Activated T-cell treated with anti-CD3 and anti-CD28 coated beads for 24 hours (primary cell): ENCODE measurements at places on chromosomes 7 and 10.
A peak's percentile ranks its signal among the peaks of the same experiment; 100 is the strongest.

GRCh38 chr7:46220066-46220630 lies 299.1 kb upstream of the IGFBP3 start:
- no peak for DNase-seq

DNA sequence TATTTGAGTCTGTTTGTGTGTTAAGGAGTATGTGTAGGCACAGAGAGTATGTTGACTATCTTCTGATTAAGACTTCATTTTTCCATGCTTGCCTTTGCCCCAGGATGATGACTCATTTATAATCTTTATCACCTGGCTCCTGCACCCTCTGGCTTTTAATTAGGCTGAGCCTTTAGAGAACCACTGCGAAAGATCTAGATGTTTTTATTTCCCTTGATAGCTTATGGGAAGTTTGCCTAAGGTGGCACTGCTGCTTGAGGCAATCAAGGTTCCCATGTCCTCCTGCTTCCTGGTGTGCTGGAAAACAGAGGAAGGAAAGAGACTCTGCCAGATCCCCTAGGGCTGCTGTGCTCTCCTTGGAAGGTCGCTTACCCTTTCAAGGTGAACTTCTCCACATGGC lies 114.6 kb downstream of the ARL4A start:
- no peak for DNase-seq

DNA sequence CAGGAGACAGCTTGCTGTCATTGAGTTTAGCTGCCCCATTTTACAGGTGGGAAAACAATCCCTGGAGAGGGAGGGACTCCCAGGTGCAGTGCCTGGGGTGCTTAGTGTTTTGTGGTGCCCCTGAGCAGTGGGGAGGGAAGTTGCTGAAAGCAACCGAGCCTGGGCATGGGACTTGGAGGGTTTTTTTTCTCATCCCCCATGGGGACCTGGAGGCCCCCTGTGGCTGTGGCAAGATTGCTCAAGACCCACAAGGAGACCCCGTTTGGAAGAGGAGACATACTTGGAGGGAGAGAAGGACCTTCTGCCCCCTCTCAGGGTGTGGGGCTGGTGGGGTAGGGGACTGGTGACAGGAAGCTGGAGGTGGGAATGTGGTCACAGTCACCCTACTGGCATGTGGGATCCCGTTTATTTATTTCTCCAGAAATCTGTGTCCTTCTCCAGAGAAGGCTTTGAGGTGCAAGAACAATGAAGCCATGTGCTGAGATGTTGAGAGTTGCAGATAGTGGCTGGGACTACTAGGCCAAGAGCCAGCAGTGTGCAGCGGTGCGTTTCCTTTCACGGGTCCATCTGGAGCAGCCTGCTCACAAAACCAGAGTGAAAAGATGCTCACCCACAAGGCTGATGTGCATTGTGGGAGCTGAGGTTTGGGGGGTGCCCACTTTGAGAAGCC lies 21.5 kb downstream of the ZMIZ1 start:
- no peak for DNase-seq

DNA sequence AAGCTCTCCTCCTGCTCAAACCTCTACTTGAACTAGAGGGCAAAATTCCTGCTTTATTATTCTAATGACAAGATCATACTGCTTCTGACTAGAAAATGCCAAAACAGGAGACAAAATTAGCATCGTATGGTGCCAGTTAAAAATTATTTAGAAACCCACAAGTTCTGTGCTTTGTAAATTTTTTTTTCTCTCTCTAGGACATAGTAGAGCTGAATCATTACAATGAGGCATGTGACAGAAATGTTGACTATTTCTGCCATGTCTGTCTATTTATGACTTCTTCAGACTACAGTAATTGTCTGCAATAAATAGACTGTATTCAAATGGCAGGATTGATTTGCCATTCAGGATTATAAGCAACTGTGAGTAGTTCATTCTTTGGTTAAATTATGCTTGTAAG lies 335.8 kb downstream of the PRPF18 start:
- DNase-seq = no peak

DNA sequence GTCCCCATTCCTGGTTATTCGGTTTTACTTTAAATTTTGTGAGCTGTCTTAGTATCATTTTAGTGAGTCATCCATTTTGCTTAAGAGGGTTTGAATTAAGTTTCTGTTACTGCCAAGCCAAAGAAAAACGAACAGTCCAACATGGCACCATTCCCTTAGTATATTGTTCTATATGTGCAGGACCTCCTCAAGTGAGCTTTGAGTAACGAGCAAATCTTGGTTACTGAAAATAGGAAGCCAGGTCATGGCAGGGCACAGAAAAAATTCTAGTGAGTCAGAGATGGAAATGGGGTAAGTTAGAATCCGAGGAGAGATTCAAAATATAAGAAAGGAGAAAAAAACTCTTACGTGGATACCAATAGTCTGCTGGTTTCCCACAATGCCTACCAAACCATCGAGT lies 292.9 kb downstream of the BAMBI start:
- no peak for DNase-seq

- no peak for DNase-seq
Observed at GRCh38 chr10:43739161-43739560, 90.5 kb upstream of the ZNF32 start.

- DNase-seq = no peak
Observed at GRCh38 chr10:86205306-86206239, 161.0 kb downstream of the GRID1 start.

- DNase-seq = peak; percentile 75
Observed at GRCh38 chr10:26486990-26487850, 49.1 kb downstream of the APBB1IP start.

DNA sequence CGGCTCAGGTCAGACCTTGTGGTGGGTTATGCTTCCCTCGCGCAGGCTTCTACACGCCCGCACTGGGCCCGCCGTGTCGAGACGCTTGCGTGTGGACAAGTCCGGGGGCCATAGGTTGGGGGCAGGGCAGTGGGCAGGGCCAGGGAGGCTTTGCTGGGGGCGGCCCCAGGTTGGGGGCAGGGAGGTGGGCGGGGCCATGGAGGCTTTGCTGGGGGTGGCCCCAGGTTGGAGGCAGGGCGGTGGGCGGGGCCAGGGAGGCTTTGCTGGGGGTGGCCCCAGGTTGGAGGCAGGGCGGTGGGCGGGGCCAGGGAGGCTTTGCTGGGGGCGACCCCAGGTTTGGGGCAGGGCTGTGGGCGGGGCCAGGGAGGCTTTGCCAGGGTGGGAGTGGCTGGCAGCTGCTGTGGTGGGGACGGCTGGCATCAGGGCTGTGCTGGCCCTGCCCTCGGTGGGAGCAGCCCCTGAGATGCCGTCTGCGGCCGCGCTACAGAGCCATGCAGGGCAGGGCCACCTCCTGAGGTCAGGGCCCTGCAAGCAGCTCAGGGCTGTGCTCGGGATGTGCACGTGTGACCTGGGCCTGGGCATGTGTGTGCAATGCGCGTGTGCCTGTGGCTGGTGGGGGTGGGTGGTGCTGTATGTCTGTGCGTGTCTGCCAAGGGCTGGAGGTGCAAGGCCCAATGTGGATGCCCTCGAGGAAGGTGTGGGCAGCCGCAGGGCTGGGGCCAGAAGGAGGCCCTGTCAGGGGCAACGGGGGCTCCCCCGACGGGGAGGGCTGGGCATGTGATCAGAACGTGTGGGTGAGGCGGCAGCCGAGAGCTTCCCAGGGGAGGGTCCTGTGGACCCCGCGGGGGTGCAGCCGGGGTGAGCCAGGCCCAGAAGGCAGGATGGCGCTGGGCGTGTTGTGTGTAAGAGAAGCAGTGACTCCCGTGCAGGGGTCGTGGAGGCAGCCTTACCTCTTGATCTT lies 72.5 kb upstream of the NKX6-2 start:
- DNase-seq = no peak

DNA sequence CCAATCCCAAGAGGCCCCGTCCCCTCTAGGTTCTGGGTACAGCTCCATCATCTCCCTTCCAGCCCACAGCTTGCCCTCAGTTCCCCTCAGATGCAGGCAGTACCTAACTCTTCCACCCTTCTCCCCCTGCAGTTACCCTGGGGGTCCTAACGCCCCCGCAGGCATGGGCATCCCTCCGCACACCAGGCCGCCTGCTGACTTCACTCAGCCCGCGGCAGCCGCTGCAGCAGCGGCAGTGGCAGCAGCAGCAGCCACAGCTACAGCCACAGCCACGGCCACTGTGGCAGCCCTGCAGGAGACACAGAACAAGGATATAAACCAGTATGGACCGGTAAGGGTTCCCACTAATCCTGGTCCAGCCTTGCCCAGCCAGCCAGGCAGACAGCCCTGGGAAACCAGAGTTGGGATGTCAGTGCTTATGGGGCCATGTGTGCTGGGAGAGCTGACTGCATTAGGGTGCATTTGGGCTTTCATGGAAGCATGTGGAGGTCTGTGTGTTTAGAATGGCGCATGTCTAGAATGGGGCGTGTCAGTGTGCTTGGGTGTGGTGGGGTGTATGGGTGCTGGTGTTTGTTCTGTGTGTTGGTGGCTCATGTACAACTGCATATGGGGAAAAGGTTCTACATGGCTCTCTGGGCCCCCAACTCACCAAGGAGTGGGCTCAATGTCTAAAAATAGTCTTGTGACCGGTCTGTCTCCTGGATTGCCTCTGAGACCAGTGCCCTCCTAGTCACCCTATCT lies 55.1 kb upstream of the PPIF start:
- DNase-seq = no peak

GRCh38 chr7:2220506-2220905 lies 12.2 kb downstream of the MAD1L1 start:
- DNase-seq = no peak

DNA sequence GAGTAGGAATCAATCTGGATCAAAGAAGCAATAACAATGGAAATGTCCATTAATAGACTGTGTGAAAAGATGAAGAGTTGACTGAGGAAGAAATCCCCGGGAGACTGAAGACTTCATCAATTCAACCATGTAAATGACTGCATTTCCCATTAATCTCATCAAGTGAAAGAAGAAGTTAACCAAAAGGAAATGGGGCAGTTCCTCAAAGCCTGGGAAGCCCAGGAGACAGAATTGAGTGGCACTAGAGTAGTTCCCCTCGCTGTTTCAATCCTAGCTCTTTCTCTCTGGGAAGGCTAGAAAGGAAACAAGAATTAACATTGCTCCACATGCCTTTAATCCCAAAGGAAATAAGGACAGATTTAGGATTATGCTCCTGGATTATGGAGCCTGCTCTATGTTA lies 4.8 kb upstream of the OR6V1 start:
- DNase-seq = no peak

DNA sequence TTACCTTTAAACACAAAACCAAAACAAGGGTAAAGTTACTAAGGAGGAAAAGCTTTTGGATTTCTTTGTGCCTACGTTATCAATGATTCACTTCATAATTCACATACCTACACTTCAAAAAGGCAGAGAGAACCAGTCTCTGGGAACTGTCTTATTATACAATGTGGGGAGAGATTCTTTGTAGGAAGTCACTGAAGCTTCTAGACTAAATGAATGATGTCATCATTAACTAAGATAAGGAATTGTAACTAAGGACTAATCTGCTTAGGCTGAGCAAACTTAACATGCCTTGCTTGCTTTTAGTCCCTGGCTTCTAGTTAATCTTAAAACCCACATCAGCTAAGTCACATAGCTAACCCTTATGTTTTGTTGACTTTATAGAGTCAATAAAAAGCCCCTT lies 771.2 kb downstream of the NXPH1 start:
- DNase-seq = no peak

GRCh38 chr7:28413011-28413410 lies 693 bp downstream of the CREB5 start:
- no peak for DNase-seq

- no peak for DNase-seq
Observed at GRCh38 chr7:131829947-131830558, 273.6 kb upstream of the PODXL start.

DNA sequence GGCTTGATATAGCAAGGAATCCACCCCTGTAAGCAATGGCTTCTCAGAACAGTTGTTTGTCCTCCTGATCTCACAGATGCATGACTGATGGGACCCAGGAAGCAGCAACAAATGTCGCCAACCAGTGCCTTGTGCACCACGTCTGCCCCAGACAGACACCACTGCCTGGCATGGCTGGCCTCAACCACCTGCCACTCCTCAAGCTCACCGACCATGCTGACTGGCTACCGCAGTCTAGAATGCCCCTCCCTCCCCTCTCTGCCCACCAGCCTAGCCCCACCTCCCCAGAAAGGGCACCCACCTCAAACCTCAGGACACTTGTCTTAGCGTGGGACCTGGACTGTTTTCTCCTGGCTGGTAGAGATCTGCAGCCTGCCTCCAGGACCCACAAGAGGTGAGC lies 24.0 kb downstream of the LRRC20 start:
- DNase-seq = no peak

DNA sequence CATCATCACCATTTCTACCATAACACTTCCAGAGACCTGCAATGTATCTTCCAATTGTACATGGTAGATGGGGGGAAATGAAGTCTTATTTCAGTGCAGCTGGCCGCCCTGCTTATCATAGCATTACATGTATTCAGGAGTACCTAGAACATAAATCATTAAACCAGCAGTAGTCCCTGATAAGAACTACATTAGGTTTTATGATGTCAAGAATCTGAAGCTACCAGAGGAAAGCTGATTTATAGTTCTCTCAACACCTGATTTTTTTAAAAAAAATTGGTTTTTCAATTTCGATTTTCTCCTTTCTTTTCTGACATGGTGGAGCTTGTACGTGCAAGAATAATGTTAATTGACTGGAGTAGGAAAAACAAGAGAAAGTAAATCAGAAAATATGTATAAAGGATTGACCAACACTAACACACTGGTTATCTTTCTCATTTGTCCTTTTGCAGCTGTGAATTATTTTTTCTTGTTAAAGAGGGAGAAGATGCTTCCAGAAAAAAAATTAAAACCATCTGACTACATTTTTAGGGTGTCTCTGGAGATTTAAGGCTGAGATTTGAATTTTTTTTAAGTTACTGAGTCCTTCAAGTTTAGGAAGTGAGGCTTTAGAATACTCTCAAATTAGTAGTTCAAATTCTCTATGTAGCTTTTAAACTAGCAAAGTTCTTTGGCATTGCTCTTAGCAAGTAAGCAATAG lies 59.1 kb downstream of the CSTF2T start:
- no peak for DNase-seq

GRCh38 chr7:70774950-70775527 lies 356.9 kb upstream of the GALNT17 start:
- no peak for DNase-seq
